ENCODE measurements at places on chromosomes 2 and 18.

- DNase-seq, result no peak
These were observed 15.1 kb downstream of the ST3GAL5 start for GRCh38 chr2:85873679-85874078.

DNA sequence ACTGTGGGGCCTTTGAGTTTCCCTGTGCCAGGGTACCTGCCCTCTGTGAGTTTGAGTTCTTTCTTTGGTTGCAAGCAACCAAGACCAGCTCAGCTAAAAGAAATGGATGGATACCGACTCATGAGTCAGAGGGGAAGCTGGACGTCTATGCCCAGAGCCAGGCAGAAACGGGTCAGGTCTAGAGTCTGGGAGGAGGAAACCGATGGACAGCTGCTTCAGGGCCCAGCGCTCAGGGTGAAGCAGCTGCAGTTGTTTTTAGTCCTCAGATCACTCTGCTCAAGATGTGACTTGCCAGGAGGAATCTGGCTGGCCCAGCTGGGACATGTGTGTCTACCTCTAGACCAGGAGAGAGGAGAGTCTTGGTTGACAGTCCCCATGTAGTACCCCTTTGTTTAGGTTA lies 10.1 kb upstream of the TYMS start:
- DNase-seq, result no peak

DNA sequence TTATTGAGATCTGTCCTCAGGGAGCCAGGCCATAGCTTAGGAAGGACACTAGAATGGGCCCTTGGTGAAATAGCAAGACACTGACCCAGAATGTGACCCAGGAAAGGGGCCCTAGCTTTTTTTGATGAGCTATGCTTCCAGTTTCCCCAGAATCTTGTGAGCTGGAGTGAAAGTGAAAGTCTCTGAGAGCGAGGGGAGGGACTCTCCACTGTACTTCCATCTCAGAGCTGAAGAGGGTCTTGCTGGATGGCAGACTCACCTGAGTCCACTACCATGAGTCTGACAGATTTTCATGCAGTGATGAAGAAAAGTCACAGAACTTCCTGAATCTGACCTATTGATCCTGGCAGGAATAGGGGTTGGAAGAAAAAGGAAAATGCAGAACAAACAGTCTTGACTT lies 3.1 kb downstream of the ARHGAP25 start:
- DNase-seq, result no peak

DNA sequence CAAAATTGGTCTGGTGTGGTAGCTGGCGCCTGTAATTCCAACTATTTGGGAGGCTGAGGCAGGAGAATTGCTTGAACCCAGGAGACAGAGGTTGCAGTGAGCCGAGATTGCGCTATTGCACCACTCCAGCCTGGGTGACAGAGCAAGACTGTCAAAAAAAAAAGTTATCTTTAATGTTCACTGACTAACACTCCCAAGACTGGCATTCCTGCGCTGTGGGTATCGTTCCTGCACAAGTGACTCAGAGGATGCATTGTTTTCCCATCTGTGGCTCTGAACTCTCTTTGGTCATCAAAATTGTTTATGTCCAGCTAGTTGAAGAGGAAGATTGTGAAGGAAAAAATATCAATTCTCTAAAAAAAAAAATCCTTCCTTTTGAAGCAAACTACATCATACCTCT lies 539.0 kb downstream of the SOX11 start:
- no peak for DNase-seq

DNA sequence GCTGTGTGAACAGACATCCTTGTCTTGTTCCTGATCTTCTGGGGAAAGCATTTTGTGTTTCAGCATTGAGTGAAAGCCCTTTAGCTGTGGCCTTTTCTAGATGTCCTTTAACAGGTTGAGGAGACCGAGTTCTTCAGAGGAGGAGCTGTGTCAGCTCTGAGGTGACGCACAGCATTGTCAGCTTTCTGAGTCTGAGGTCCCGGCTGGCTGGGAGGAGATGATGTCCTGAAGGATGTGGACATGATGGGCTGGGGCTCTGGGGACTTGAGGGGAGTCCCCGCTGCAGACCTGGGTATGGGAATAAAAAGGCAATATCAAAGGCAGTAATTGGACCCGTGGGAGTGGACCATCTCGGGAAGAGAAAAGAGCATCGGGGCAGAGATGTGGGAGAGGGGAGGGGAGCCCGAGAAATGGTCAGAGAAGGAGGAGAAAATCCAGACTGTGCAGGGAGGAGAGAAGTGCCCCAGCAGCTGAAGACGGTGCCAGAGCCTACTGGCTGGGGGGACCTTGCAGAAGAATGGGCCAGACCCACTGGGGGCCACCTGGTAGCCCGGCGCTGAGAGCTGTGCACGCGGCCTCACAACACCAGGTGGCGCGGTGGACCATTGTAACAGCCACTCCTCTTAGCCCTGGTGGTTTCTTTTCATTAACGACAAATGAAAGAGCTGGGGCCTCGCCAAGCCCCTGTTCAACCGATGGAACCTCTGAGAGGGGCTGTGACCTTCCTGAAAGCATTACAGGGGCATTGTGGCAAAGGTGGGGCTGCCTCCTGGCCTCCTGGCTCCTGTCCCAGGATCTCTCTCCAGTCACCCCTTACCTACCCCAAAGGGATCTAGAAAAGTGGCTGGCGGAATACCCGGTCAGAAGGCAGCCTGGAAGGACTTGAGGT lies 61.6 kb downstream of the ST3GAL5 start:
- no peak for DNase-seq

DNA sequence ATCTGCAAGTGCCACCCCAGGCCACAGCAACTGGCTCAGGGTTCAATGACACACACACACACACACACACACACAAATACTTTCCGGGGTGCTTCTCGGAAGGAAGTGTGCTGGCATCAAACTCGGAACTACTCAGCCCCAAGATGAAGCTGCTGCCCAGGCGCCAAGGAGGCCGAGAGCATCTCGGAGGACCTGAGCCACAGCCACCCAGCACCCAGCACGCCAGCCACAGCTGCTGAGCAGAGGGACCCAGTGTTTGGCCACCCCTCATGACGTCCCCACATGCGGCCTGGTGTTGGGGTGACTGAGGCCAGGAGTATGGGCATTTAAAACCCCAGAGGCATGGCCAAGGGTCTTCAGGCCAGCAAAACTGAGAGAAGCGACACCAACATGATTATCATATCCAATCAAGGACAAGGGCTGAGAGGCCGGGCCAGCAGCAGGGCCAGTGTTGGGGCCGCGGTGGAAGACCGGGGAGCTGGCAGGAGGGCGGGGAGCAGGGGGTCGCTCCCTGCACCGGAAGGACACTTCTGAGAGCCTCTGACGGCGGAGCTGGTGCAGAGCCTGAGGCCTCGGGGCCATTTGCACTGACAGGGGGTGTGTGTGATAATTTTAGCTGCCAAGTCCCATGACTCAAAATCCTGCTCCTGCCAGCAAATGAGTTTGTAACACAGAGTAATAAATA lies 61.8 kb downstream of the BIN1 start:
- DNase-seq, result no peak

GRCh38 chr2:61268249-61268648 lies 106.3 kb downstream of the C2orf74 start:
- DNase-seq, result no peak

GRCh38 chr18:73981796-73982195 lies 165.8 kb downstream of the FBXO15 start:
- no peak for DNase-seq

GRCh38 chr2:108825254-108825653 lies 38.7 kb downstream of the CCDC138 start:
- DNase-seq, result no peak

GRCh38 chr18:51235009-51235789 lies 37.7 kb upstream of the MEX3C start:
- no peak for DNase-seq

Data from fibroblast of skin of left biceps (primary cell).